ENCODE measurements at places on chromosomes 6 and 20.

- no peak for DNase-seq
These were observed 79.0 kb downstream of the ALDH8A1 start for GRCh38 chr6:134870677-134871498.

GRCh38 chr20:38207621-38208020 lies 42.6 kb upstream of the TGM2 start:
- DNase-seq: no peak

GRCh38 chr6:16947375-16948015 lies 154.4 kb upstream of the STMND1 start:
- DNase-seq: no peak

DNA sequence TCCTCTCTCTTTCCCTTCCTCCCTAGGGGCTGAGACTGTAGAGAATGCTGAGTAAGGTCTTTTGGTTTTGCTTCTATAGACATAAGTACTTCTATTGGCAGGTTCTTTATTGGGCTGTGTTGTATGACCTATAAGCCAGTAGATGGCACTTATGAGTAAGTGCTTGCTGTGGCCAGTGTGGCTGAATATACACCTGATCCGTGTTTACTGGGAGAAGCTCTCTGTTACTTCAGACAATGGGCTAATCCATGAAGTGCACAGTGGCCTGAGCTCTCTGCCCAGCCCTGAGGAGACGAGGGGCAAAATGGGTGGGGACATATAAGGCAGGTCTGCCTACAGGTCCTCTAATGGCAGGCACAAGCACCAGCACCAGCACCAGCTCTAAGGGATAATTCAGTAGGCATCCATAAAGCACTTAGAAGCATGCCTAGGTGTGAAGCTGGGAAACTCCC lies 610.3 kb downstream of the RNF144B start:
- DNase-seq: no peak

GRCh38 chr20:36479938-36480337 lies 61.4 kb upstream of the MYL9 start:
- no peak for DNase-seq

DNA sequence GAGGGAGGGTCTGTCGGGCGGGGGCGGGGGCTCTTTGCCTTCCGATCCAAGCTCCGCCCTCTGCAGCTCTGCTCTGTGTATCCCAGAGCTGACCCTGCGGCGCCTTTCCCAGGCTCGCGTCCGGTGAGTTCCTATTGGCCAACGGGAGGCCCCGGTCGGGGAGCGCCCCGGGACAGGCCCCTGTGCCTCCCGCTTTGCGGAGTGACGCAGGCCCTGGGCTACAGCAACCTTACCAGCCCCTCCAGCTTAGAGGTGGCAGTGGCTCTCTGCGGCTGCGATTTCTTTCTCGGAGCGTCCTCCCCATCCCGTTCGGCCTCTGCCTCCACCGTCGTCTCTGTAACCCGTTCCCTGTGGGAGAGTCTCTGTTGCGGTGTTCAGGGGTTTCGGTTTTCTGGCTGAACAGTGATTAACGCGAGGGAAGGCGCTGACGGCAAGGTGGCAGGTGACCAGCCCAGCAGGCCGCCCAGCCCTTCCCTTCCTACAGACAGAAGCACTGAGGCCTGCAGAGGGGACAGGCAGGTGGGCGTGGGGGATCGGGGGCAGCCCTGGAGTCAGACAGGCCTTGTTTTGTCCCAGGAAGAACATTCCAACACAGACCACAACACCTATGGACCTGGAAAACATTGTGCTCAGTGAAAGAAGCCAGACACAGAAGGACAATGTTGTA lies 18.1 kb upstream of the CEBPB start:
- no peak for DNase-seq

DNA sequence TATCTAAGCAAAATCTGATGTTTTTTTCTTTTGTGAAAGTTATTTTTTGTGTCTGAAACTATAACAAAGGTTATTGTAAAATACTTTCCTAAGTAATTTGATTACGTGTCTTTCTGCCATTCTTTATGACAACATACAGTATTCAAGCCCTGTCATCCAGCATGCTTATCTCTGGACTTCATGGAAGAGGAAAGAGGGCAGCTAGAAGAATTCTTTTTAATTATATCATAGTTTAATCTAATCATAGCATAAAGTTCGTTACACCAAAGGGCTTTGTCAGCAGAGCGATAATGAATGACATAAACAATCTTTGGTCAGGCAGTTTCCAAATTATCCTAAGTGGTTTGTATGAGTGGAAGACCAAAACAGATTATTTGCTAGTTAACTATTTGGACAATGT lies 3.5 kb downstream of the ENPP3 start:
- DNase-seq: no peak

DNA sequence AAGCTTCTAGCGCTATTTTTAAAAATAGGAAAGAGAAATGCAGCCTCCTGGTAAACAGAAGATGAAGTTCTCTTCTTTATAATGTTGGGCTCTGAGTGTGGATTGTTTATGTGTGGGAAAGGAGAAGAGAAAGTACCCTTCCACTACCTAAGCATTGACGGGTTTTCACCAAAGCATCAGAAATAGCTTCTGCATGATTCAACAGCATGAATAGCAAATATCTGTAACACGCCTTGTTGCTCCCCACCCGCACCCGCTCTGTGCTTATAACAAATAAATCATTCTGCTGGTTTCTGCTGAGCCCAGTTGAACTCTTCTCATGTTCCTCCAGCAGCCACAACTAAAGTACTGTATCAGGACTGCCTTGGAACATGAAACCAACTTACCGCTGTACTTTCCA lies 20.7 kb downstream of the TXLNB start:
- DNase-seq: no peak
